ENCODE measurements at places on chromosomes 6 and 20. TPM values are rescaled to one million over a fixed set of nuclear protein-coding genes. Genes with fewer than 3 reads are reported as not detected.

Gene NRN1
- 0.74 TPM for total RNA-seq

Gene EDN1
- total RNA-seq = 2.9 TPM

Gene MAFB
- 1.3 TPM for total RNA-seq

Gene LMBRD1
- 41.1 TPM for total RNA-seq

Gene MCM8
- 32.1 TPM for total RNA-seq

Gene FRK
- 0.11 TPM for total RNA-seq

Gene LRRC73
- total RNA-seq = 0.37 TPM

Gene SLC44A4
- 0.32 TPM for total RNA-seq

Gene EYS
- total RNA-seq = 0.03 TPM

Gene DUSP15
- 0.45 TPM for total RNA-seq

Gene RBPJL
- total RNA-seq = not detected

Gene HDGFL1
- total RNA-seq = not detected

Gene ETV7
- 0.11 TPM for total RNA-seq

Gene ATP6V1G2
- 8.8 TPM for total RNA-seq

Gene SPEF1
- 0.34 TPM for total RNA-seq

Measured in neural progenitor cell (in vitro differentiated cells).